ENCODE measurements at places on chromosomes 4 and X. TPM values are rescaled to one million over a fixed set of nuclear protein-coding genes. Genes with fewer than 3 reads are reported as not detected.

DNA sequence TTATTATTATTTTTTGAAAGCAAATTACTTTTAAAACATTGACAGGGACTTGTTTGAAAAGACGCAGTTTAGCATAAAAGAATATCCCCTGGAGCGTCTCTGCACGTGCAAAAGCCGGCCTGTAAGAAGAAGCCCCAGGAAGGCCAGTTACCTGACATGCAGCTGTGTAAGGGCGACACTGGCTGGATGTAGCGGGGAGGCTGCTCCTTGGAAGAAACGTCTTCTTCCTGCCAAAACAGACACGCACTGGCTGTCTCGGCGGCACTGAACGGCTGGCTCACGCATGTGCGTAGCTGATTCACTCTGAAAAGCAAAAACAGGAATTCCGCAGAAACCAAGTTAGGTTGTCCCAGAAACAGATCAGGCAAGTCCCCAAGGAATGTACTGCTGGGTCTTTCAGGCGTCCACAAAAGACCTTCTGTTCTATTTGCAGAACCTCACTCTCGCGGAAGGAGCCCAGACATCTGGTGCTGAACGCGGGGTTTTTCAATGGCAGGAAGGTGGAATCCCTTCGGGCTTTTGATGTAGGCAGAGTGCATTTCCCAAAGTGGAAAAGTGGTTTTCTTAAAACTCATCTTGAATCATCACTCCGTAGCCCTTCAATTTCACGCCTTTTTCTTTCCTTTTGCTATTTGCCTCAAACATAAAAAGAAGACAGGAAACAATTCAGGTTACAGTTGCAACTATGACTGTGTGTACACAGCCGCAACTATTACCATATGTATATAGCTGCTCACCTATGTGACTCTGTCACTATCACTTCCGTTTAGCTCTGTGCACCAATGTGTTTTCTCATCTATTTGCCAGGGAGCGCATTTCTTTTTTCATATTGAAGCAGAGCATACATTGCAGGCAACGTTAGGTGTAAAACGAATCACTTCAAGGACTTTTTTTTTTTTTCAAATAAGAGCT lies 38.1 kb upstream of the ARSH start:
- DNase-seq: peak; percentile 39

DNA sequence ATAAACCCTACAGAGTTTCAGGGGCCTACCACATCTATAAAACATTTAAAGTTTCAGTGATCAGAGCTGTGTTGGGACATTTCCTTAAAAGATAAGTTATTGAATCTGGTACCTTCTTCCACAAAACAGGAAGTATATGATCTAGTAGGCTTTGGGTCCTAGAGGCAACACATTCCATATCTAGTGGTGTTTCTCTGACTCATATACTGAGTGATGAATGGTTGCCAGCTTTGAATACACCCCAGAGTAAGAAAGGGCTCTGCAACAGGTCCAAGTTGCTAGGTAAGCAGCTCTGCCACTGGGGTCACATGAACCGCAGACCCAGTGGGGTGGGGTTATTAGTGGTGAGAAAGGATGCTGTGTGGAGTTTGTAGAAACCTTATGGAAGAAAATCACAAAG lies 32.4 kb upstream of the BLTP1 start:
- no peak for DNase-seq

The CCSER1 gene
- total RNA-seq: 0.80 TPM

GRCh38 chr4:156767911-156768415 lies 203.6 kb downstream of the PDGFC start:
- no peak for DNase-seq

DNA sequence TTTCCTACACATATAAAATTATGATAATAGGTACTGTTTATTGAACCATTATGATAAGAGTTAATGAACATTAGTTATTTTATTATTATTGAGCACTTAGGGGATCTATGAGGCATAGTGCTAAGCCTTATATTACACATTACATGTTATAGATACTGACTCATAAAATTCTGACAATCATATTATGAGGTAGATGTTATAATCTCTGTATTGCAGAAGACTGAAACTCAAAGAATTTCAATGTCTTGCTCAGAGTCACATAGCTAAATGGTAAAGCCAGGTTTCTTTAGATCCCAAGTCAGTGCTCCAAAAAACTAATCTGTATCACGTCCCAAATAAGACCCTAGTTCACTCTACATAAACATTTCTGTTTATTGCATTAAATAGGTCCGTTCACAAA lies 207.2 kb upstream of the CNKSR2 start:
- DNase-seq: no peak

The KDR gene
- 0.48 TPM for total RNA-seq

DNA sequence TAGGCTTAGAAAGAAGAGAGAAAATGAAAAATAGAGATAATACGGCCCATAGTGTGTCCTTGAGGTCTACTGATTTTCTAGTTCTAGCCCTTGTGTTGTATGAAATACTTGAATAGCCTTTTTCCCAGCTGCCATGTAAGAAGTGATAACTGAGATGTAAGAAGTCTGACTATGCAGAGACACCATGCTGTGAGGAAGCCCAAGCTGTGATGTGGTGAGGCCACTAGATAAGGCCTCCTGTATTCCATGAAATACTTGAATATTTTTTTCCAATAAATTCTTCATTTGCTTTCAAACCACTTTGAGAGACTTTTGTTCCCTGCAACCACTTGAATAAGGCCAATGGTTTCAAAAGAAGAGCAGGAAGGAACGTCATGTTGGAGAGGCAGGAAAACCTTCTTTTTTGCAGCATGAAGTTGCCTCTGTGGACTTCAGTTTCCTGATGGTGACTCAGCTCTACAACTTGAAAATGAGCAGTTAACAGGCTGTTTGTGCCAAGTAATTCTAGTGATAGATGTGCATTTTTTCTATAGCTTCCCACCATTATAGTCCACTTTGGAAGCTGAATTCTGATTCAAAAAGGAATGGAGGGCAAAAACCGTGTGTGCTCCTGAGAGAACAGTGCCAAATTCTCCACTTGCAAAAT lies 25.5 kb upstream of the FAM9C start:
- DNase-seq: no peak

DNA sequence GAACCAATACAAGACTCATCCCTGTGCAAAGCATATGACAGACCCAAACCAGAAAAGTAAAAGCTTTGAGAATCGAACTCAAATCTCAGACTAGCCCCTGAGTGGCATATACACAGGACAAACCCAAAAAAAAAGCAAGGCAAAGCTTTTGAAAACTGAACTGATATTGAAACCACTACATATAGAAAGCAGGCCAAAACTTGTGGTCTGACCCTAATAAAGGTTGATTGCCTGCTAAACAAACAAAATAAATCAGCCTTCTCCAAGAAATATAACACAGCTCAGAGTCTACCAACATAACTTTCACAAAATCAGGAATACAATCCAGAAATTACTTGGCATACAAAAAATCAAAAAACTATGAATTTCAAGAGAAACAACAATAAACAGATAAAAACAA lies 40.3 kb downstream of the LRBA start:
- no peak for DNase-seq

GRCh38 chrX:137052643-137053235 lies 18.9 kb upstream of the GPR101 start:
- no peak for DNase-seq

DNA sequence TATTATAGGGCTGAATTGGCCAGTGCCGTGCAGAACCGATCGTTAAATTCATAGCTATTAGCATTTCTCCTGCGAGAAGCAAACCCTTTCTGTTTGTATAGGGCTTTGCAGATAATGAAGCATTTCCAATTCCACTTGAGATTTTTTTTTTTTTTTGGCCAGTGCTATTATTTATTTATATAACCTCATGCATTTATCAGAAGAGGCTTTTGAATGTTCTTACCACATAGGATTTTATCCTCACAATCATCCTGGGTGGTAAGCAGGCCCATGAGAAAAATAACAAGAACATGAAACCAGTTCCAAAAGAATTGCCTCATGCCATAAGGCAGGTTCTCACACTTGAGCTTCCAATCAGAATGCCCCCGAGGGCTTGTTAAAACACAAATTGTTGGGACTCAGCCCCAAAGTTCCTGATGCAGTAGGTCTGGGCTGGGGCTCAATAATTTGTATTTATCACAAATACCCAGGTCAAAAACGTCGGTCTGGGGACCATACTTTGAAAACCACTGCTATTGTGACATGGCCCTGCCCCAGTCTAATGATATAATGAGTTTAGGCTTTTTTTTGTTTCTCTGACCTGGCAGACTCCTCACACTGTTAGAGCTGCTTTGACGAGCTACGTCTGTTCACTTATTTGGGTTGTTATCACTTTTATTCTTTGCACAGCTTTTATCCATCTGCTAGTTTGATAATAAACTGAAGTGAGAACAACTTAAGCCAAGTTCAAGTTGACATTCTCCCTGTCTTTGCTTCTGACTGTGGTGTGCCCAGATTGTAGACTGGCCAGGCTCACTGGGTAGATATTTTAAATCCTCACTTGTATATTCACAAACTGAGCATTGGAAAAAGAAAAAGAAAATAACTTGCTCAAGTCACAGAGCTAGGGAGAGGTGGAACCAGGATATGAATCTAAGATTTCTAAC lies 20.1 kb downstream of the SUPT20HL1 start:
- DNase-seq: peak; percentile 18
